ENCODE measurements at places on chromosomes 5 and 9. TPM values are rescaled to one million over a fixed set of nuclear protein-coding genes. Genes with fewer than 3 reads are reported as not detected.

Gene MYMK
- not detected for total RNA-seq

Gene SV2C
- total RNA-seq = 0.12 TPM

Gene THOC3
- total RNA-seq = 152 TPM

- no peak overlapping the region for H3K4me3 ChIP-seq
Observed at GRCh38 chr5:159883522-159883950, 32.7 kb upstream of the ADRA1B start.

GRCh38 chr9:13278368-13279246 lies 885 bp downstream of the MPDZ start:
- peaks cover 36% of the 10 kb centered on the region for H3K4me1 ChIP-seq
- DNase-seq = peak; percentile 67
- H3K36me3 ChIP-seq = no peaks in the 10 kb centered on the region
- H3K4me3 ChIP-seq = peak overlapping the region; percentile 83
- peak overlapping the region; percentile 82 for H3K27ac ChIP-seq
- no peaks in the 10 kb centered on the region for H3K27me3 ChIP-seq

DNA sequence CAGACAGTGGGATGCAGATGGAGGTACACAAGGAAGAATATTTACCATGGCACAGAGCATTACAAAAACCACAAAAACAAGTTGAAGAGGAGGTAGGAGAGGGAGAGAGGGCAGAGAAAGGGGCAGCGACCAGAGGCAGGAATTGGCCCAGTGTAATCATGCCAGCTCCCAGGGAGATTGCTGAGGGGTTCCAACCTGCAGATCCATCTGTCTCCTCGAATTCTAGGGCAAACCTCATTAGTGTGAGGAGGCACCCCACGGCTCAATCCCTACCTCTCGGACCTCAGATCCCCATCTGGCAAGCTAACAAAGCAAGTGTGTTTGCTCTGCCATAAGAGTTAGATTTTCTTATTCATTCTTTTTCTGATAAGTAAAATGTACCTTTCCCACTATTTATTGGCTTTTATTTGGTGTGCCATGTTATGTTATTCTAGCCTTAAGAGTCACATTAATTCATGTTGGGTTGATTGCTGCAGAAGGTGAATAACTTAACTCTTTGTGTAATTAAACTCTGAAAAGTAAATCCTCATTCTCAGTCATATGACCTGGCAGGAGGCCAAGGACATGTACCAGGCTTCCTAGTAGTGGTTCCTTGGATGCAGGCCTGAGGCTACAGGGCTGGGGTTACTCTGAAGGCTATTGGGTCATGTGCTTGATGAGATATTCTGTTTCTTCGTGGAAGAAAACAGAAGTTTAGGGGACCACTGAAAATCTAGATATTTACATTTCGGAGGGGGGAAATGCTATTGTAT lies 315.2 kb upstream of the ATP10B start:
- H3K4me1 ChIP-seq = no peaks in the 10 kb centered on the region
- H3K27ac ChIP-seq = no peak overlapping the region
- no peaks in the 10 kb centered on the region for H3K36me3 ChIP-seq
- no peaks in the 10 kb centered on the region for H3K27me3 ChIP-seq
- DNase-seq = no peak

DNA sequence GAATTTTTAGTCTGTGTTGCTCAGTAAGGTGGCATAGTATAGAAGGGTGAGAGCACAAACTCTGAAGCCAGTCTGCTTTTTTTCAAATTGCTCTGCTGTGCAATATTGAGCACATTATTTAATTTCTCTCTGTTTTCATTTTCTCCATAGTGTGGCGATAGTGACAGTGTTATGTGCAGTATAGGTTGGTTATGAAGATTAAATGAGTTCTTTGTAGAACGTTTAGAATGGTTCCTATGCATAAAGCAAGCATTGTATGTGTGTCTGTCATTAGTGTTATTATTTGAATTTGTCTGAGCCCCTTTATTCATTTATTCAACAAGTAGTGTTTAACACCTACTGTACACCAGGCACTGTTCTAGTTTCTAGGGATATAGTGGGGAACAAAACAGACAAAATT lies 9.2 kb downstream of the PRR16 start:
- no peak overlapping the region for H3K27ac ChIP-seq
- H3K27me3 ChIP-seq = no peaks in the 10 kb centered on the region
- H3K36me3 ChIP-seq = no peaks in the 10 kb centered on the region

DNA sequence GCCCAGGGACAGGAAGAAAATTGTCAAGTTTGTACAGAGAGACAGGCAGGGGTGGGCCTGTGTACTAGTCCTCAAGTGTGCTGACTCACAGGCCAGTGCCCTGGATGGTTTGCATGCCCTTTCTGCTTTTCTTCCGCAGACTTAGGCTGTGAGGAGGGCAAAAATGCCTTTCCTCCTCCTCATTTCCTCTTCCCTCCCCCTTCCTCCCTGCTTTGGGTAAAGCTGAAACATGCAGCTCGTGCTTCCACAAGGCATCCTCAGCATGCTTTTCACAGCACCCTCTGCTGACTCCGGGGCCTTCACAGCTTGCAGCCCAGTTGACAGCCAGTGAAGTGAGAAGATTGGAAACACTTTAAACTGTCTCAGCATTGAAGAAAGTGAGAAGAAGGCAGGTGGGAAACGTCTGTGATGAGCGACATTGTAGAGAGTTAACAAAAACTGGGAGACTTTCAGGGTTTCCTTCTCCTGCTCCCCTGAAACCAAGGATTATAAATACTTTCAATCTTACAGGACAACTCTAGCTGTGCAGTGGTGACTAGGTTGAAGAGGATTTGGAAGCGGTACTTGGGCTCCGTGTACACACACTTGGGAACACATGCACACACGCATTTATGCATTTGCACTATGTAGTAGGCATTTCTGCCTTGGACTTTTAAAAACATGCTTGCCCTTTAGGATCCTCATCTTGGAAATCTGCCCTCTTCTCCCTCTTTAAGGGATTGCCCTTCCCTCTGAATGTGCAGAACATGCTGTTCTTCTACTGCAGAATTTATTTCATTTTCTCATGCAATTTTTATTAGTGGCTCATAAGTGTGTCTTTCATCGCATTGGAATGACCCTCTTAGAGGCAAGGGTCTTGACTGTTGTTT lies 138.8 kb downstream of the GRIA1 start:
- DNase-seq = peak; percentile 73
- H3K4me1 ChIP-seq = peaks cover 27% of the 10 kb centered on the region
- H3K27me3 ChIP-seq = no peaks in the 10 kb centered on the region
- H3K36me3 ChIP-seq = no peaks in the 10 kb centered on the region
- H3K4me3 ChIP-seq = no peak overlapping the region

DNA sequence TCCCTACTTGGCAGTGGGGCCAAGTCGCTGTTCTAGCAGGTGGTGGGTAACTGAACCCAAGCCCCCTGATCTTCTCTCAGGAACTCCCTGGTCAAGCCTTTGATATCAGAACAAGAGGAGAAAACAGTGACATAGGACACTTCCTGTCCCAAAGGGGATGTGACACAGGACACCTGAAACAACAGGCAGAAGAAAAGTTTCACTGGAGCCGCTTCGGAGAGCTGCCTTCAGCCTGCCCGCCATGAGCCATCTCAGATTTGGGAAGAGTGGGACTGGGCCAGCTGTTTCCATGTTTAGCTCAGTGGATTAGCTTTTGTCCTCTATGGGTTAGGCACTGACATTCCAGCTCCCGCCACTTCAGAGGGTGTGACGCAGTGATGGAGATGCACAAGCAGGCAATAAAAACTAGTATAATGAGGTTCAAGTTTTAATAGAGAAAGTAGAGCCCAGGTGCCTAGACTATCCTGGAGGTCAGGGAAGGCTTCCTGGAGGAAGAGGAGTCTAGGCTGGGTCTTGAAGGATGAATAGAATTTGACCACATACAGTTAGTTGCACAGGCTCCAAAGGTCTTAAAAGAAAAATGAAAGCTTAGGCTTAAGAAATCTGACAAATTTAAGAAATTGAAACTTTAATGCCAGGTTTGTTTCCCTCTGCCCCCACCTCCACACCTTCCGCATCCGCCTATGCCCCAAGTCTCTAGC lies 104.1 kb upstream of the SPRY4 start:
- H3K36me3 ChIP-seq = no peaks in the 10 kb centered on the region
- H3K27me3 ChIP-seq = no peaks in the 10 kb centered on the region
- H3K4me3 ChIP-seq = no peak overlapping the region
- no peak for DNase-seq
- H3K27ac ChIP-seq = no peak overlapping the region

All from GM23338 (cell line).